ENCODE measurements at places on chromosomes 13 and 19.

GRCh38 chr19:32471095-32471494 lies 65.5 kb downstream of the DPY19L3 start:
- no peak for DNase-seq

DNA sequence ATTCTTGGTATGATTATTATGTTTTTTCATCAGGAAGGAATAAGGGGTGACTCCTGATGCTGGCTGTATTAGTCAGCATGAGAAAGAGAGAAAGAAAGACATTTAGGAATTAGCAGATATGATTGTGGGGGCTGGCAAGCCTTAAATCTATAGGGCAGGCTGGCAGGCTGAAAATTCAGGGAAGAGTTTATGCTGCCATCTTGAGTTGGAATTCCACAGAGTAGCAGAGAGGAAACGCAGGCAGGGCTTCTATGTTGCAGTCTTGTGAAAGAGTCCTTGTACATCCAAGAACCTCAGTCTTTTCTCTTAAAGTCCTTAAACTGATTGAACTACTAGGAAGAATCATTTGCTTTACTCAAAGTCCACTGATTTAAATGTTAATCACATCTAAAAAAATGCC lies 262.7 kb upstream of the SLC10A2 start:
- DNase-seq, result no peak

GRCh38 chr19:33248954-33249613 lies 23.4 kb upstream of the SLC7A10 start:
- no peak for DNase-seq

GRCh38 chr13:20566468-20566897 lies 474 bp upstream of the IFT88 start:
- DNase-seq, result peak; percentile 81

DNA sequence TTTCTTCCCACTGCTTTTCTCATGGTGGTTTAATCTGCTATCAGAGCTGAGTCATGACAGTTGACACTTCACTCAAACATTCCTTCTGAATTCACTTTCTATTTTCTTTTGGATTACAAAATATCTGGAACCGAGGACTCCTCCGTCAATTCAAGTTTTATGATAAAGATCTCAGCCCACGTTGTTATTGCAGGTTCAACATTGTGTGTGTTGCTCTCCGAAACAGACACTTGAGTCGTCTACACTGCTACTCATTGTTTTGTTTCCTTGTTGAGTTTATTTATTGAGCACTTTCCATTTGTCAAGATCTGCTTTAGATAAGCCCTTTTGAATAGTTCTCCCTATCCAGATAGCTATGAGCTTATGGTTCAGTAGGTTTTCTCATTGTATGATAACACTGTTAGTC lies 636.1 kb upstream of the GPC6 start:
- DNase-seq, result peak; percentile 42

GRCh38 chr19:50882188-50882587 lies 8.9 kb downstream of the KLK2 start:
- DNase-seq, result no peak

- DNase-seq, result no peak
These were observed 175.0 kb downstream of the PTPRS start for GRCh38 chr19:5165697-5166019.

DNA sequence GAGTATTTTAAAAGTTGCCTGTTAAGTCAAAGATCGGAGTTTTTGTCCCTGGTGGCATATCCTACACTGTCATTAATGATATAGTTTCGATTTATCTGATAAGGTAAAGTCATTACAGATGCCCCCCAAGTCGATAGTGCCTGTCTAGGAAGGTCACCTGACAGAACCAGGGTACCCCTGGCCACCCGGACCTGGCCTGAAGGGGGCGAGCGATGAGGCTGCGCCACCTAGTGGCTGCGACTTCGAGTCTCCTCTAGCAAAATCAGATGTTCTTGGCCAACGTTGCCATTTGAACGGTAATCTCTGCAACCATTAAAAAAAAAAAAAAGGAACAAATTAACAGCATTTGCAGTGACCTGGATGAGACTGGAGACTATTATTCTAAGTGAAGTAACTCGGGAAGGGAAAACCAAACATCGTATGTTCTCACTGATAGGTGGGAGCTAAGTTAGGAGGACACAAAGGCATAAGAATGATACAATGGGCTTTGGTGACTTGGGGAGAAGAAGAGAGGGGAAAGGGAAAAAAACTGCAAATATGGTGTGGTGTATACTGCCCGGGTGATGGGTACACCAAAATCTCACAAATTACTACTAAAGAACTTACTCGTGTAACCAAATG lies 565.1 kb downstream of the LIG4 start:
- DNase-seq, result peak; percentile 64

- peak; percentile 15 for DNase-seq
These were observed 78.4 kb downstream of the DPF1 start for GRCh38 chr19:38145623-38146022.

- peak; percentile 45 for DNase-seq
These were observed 749 bp downstream of the GATAD2A start for GRCh38 chr19:19405971-19406877.

DNA sequence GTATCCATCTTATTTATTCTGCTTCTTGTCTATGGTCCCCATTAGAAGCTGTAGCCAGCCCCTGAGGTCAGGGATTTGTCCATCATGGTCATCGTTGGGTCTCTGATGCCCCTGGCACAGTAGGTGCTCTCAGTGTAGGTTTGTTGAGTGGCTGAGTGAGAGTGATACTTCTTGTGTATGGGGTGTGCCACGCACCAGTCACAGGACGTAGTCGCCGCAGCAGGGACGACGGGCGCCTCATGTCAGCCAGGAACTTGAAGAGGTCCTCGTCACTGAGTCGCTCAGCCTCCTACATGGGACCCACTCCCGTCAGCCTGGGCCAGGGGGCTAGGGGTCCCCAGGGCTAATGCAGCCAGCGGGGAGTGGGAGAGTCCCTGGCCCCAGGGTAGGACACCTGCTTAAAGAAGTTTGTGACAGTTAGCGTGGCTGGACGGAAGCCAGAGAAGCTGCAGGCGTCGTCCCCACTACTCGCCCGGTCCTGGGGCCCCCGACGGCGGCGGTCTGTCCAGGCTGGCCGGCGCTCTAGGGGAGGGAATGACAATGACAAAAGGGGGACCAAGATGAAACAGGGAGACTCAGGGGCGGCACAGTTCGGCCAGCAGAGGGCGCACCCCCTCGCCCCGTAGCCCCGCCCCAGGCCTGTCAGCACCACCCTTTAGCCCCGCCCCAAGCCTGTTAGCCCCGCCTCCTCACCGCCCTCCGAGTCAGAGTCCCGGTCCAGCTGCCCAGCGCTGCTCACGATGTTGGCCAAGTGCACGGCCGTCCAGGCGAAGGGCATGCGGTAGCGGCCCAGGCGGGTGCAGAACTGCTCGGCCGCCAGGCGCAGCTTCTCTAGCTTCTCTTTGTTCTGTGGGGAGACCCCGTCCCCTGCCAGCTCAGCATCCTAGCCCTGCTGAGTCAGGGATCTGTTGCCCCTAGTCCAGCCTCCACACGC lies 3.7 kb downstream of the ANGPTL8 start:
- peak; percentile 79 for DNase-seq

DNA sequence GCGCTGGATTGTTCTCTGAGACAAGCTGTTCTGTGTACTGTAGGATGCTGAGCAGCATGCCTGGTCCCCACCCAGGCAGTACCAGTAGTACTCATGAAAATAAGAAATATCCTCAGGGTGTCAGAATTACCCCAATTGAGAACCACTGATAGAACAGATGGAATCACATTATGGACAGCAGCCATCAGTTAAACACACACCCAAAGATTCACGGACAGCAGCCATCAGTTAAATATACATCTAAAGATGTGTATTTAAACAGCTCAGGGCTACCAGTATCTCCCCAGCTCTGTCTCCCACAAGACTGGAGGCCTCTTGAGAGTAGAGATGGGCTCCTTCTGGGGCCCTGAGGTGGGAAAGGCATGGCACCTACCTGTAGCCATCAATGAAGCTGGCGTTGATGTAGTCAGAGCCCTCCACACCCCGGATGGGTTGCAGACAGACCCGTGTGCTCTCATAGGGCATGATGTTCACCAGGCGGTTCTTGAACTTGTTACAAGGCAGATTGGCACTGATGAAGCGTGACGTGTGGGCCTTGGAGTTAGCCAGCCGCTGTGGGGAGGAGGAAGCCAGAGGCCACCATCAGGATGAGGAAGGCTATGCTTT lies 129.3 kb downstream of the PTPRS start:
- DNase-seq, result no peak

DNA sequence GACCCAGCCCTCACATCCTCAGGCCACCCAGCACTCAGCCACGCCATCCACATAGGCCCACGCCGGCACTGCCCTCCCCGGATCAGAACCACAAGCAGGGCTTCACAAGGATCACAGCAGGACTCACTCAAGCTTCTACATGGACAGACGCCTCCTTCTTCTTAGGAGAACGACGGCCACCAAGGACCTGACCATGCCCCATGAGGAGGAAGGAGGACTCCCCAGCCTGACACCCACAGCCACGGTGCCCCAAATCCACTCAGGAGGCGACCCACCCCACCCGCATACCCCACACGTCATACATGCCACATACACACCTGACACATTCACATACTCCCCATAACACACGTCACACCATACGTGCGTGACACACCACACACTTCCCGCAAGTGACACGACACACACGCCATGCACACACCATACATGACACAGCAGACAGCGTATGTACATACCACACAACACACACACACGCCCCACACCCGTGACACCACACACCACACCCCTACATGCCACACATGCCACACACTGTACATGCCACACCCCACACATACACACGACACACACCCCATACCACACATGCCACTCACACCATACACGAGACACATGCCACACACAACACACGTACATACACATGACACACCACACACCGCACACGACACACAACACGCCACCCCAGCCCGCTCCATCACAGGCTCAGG lies 50.4 kb downstream of the MLLT1 start:
- no peak for DNase-seq

DNA sequence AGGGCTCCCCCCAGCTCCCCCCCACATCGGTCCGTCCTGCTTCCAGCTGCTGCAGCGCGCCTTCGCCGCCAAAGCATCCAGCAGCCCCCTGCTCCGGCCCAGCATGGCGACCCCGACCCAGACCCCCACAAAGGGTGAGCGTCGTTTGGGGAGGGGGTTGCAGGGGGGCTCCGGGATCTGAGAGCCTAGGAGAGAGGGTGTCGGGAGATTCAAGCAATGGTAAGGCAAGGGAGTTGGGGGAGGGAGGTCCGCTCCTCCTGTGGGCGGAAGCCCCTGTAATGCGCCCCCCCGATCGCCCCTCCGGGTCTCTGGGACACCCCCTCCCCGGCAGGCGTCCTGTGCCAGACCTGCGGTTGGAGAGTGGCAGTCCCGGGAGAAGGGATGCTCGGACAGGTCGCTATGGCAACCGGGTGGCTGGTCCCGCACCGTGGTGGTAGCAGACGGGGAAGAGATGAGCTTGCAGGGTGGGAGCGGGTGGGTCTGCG lies at the start of gene FXYD7:
FXYD7 (plus strand) TSS at position 25 of the 485 bp plus-strand sequence; CDS start at position 104, 79 bp downstream.
- DNase-seq, result no peak

DNA sequence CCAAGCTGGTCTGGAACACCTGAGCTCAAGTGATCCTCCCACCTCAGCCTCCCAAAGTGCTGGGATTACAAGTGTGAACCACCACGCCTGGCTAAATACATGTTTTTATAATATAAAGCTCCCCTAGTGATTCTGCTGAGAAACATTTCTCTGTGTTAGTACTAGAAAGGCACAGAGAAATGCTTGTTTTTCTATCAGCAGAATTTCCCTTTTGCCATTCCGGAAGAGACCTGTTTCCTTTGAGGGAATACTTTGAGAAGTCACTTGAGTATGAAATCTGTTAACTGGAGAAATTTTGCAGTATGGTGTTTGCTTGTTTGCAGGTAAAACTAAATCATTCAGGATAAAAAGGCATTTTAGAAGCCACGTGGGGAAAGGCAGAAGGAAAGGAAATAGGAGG lies 4.4 kb upstream of the NLRP12 start:
- DNase-seq, result no peak
